ENCODE measurements at places on chromosomes 4 and X.

DNA sequence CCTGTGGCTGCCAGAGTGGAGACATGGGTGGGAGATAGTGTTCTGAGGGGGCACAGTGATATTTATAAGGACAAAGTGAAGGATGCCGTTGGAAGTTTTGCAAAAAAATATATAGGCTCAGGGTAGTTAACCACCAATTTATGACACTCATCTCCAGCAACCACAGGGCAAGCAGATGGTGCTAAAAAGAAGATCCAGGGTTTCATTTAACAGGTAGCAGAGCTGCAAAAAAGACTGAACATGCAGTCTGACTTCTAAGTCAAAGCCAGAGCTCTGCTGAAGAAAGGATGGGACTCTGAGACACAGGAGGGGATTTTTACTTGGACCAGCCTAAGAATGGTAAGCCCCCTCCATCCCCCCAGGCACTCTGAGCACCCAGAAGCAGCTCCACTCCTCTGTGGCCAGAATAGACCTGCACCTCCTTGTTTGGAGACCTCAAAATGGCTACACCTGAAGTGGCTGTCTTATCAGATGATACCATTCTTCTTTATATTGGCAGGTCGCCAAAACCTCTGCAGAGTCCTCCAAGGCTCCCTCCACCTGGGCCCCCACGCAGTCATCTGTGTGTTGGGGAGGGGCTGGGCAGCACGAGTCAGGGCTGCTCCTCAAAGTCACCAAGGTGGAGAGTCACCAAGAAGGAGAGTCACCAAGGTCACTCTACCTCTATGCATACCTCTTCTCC, 161.4 kb upstream of the FAM9B start:
- no peak for DNase-seq

GRCh38 chrX:110145854-110146253, 142.9 kb downstream of the TMEM164 start:
- peak; percentile 72 for DNase-seq

GRCh38 chr4:83219344-83220331, 65.0 kb downstream of the COQ2 start:
- no peak for DNase-seq

DNA sequence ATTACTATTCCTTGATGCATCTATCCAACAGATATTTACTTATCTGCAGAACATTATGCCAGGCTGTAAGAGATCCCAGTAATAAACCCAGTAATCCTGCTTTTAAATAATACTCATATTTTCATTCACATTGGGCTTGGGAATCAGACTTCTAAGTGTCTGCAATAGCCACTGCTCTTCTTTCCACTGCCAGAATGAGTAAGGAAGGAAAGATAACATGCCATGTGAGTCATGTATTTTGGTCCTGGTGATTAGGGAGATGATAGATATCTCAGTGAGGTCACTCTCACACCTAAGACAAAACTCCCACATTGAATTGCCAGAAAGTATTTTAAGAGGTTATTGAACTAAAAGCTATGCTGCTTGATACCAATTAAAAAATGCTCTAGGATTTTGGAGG, 13.9 kb upstream of the HEPH start:
- DNase-seq = no peak

DNA sequence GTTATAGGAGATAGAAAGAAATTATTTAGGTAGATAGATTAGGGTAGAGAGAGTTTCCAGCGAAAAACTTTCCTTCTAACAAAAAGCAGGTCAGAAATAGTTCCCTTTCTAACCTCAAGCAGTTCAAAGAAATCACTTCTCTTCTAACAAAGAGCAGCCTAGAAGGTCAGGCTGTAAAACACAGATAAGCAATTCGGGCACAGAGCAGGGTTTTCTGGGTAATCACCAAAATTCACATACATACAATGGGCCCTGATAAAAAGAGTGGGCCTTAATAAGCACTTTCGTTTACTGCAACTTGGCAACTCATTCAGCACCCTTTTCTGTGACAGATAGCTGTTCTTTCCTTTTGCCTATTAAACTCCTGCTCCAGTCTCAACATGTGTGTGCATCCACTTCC, 13.4 kb upstream of the NAF1 start:
- DNase-seq = no peak

DNA sequence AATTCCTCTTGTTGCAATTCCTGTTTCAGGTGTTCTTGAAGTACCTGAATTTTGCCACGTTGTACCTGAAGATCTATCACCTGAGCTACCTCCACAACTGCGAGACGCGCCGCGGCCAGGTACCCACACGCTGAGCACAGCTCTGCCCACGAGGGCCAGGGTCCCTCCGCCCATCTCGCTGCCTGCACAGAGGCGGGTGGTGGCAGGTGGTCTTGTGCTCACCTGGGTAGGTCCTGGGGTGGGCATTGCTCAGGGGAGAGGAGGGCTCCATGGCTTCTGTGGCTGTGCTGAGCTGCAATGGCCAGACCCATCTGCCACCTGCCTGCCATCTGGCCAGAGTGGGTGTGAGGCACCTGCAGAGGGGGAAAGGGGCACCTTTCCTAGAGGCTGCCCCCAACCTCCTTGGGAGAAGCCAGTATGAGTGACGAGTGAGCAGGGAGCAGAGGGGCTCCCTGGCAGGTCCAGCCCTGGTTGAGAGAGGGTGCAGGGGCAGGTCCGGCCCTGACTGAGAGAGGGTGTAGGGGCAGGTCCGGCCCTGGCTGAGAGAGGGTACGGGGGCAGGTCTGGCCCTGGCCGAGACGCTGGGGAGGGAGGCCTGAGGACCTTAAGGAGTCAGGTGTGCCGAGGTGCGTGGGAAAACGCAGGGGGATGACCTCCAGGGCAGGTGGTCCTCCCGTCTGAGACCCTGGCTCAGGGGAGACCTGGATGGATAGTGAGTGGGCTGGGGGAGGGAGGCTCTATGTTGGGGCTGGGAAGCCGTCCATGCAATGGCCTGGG, 10.7 kb downstream of the PDE6B start:
- DNase-seq = no peak

- no peak for DNase-seq
These were observed 479.8 kb downstream of the RAPGEF2 start for GRCh38 chr4:159582685-159583084.
